Upper lobe of right lung (tissue), 1 donor: ENCODE measurements at places on chromosomes 5 and 9. TPM values are rescaled to one million over a fixed set of nuclear protein-coding genes. Genes with fewer than 3 reads are reported as not detected.

BARHL1 gene
- total RNA-seq, result not detected

DNA sequence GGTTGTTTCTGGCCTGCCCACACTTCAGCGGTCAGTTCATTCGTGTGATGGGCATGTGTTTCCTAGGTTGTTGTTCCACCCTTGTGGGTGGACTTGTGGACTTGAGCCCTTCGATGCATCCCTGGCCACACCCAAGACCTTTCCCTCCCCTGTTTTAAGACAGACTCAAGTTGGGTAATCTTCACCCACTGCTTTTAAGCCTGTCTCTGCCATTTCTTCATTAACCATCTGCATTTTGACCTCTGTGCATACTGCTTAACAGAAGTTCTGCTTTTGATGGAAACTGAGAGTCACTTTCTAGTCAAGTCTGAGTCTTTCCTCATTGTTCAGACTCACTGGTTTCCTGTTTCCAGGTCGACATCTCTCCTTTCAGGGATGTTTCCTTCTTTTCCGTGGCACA lies 233.7 kb downstream of the ARHGEF28 start:
- no peak for DNase-seq

- no peak for DNase-seq
Measured at GRCh38 chr5:54206580-54207229, 103.7 kb downstream of the ARL15 start.

ECM2 gene
- 13.8 TPM for total RNA-seq

IRGM gene
- total RNA-seq, result not detected

DNA sequence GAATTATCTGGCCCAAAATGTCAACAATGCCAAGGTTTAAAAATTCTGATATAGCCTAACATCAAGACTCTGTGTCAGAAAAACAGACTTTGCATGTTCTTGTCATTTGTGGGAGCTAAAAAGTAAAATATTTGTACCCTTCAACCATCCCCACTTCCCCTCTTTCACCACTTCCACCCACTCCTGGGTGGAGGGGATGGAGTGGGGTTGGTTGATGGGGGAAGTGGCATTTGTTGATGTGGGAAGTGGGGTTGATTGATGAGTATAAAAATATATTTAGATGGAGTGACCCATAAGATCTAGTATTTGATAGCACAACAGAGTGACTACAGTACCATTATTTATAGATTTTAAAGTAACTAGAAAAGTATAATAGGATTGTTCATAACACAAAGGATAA lies 55.0 kb upstream of the C9orf72 start:
- DNase-seq, result no peak

- DNase-seq, result no peak
Measured at GRCh38 chr5:176161431-176161830, 76.8 kb upstream of the SIMC1 start.

- DNase-seq, result no peak
Measured at GRCh38 chr9:3977614-3978112, 322.2 kb downstream of the GLIS3 start.

- DNase-seq, result no peak
Measured at GRCh38 chr5:96388176-96388575, 44.9 kb downstream of the PCSK1 start.

DNA sequence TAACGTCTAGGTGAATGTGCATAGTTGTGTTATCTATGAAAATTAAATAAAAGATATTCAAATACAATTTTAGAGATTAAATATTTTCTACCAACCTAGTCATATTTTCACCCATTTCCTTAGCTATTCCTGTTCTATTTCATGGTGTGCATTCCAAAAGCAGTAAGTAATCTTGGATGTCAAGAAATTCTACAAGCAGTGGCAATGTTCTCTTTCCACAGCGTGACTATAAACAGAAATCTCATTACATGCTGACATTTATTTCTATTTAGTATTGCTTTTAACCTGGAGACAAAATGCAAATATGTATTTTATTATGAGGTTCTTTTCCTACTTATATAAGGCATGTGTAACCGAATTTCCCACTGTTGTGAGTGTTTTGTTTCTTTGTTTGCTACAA lies 510.0 kb downstream of the ACTL7B start:
- DNase-seq, result no peak

SEMA4D gene
- 46.2 TPM for total RNA-seq

BSPRY gene
- 10.8 TPM for total RNA-seq
